Midbrain (tissue), 1 donor: ENCODE measurements at places on chromosomes 7 and 10.
A peak's percentile ranks its signal among the peaks of the same experiment; 100 is the strongest.

DNA sequence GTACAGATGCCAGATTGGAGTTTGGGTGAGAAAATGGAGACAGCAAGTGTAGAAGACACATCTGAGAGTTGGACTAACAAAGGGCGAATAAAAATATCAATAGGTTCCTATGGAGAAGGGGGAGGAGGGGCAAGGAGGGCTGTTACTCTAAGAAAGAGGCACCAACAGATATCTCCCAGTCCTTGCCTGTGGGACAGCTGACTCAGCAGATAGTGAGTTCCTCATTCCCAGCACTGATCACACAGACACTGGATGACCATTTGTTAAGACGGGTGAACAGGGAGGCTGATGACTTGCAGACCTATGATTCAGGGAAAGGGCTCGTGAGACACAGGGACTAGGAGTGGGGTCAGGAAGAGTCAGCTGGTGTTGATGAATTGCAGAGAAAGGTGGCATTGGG is 5.7 kb upstream of the PRR15 start:
- peak; percentile 38 for DNase-seq

DNA sequence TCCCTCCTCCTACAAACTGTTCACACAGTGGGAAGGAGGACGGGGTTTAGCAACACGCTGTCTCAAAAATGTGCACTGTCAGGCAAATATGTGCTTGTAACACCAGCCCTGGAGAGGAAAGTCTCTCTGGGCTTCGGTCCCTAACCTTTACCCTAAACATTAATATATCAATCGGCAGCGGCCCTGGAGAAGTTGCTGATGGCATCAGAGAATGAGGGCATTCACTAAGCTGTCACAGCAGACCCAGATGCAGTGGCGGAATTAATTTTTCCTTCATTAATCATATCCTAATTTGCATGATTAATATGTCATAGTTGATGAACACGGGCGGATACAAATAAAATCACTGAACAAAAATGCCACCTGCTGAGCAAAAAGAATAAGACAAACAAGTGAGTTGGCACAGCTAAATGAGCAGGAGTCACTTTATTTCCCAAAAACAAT is 45.2 kb upstream of the INSIG1 start:
- DNase-seq, result no peak

DNA sequence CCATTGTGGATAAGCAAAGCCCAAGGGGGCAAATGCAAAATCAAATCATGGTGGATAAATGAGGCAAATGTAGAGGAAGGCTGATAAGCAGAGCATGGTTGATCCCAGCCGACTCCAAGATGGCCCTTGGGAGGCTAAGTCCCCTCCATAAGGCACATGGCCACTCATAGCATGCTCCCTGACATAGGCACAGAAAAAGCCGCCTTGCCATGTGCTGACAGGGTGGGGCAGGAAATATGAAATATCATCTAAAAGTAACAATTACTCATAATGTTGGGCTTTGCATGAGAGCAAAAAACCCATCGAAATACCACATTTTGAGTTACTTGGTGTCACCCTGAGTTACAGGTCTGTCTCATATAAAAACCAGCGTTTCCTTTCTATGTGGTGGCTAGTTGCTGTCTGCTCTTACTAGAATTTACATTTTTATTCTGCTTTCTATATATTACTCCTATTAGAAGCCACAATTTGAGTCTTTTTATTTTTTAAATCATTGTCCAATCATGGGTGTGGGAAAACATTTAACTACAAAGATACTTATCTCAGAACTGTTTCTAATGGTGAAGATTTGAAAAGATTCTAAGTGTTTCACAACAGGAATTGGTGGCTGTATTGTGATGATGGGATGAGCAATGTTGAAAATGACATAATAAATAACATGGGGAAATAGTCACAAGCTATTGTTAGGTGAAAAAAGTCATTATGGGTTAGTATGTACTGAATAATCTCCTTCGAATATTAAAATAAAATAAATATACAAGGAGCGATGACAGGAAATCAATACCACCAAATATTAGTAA is 102.7 kb downstream of the CUBN start:
- DNase-seq, result no peak

DNA sequence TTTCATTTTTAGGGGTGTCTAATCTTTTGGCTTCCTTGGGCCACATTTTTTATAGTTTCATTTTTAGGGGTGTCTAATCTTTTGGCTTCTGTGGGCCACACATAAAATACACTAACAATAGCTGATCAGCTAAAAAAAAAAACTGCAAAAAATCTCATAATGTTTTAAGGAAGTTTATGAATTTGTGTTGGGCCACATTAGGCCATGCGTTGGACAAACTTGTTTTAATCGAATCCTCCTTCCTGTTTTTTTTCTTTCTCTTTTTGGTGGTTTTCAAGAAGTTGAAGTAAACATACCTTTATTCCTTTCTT is 37.4 kb downstream of the ZNRF2 start:
- DNase-seq, result no peak

DNA sequence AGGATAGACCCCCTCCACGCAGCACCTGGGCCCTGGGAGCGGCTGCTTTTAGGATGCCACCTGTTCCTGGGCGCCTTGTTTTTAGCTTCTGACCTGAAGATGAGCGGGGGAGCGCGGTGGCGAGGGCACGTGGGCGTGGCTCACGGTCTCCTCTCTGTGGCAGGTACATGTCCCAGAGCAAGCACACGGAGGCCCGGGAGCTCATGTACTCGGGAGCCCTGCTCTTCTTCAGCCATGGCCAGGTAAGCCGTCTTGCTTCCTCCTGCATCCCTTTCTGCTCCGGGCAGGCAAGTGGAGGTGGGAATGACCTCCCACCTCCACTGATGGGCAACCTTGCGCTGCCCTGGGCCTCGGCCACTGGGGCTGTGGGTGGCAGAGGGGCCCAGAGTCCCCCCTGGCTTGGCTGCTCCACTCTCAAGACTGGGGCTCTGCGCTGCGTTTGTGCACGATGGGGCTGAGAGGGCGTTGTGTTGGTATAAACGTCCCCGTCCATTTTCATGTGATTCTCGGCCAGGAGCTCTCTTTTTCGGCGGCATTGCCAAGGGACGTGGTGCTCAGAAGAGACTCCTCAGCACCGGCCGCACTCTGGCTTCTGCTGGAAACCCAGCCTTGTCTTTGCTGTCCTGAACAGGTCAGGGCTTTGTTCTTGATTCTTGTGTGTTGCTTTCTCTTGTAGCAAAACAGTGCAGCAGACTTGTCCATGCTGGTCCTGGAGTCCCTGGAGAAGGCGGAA is 9.7 kb downstream of the GET4 start:
- no peak for DNase-seq

DNA sequence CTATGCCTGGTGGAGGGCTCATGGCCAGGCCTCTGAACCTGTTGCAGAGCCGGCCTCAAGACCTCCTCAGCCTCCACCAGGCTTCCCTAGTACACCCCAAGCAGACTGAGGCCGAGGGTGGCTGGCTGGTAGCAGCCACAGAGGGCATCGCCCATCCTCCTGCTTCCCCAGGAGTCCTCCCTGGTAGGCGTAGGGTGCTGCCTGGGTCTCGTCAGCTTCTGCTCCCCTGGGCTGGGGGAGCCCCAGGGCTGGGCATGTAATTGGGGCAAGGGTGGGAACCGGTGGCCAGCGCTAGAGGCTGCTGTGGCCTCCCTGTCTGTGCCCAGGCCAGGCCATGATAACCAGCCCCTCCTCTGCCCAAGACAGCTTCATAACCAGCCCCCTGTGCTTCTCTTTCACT is 32.6 kb downstream of the TBATA start:
- no peak for DNase-seq

DNA sequence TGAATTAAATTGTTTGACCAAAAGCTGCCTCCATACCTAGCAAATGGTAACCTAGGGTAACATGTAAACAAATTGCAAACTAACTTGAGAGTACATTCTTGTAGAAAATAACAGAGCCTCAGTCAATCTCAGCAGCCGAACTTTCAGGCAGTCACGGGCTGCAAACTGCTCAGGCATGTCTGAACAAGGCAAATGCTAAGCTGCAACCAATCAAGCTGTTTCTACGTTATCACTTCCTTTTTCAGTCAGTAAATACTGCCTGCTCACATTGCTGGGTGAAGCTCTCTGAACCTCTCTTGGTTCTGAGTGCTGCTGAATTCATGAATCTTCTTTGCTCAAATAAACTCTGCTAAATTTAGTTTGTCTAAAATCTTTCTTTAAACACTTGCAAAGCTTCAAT is 1212.4 kb downstream of the SORCS1 start:
- peak; percentile 25 for DNase-seq

- DNase-seq, result no peak
These were observed 32.6 kb downstream of the VSTM4 start for GRCh38 chr10:49082766-49083165.

- no peak for DNase-seq
These were observed 9.9 kb upstream of the TEX36 start for GRCh38 chr10:125692601-125693523.

GRCh38 chr7:135334830-135335543 is 101.3 kb downstream of the STRA8 start:
- DNase-seq, result no peak

GRCh38 chr10:12707461-12708185 is 293.9 kb downstream of the CCDC3 start:
- DNase-seq, result no peak

GRCh38 chr10:29840516-29841276 is 205.9 kb upstream of the SVIL start:
- DNase-seq, result no peak

- no peak for DNase-seq
These were observed 595.9 kb downstream of the DNAJB6 start for GRCh38 chr7:157932498-157933218.

GRCh38 chr7:22378199-22378980 is 21.4 kb upstream of the RAPGEF5 start:
- no peak for DNase-seq
